Fibroblast of pulmonary artery (primary cell): ENCODE measurements at places on chromosomes 6 and 20.

- DNase-seq = no peak
Observed at GRCh38 chr6:14838133-14838583, 407.7 kb upstream of the JARID2 start.

- DNase-seq = no peak
Observed at GRCh38 chr6:111061508-111061907, 25.8 kb upstream of the SLC16A10 start.

DNA sequence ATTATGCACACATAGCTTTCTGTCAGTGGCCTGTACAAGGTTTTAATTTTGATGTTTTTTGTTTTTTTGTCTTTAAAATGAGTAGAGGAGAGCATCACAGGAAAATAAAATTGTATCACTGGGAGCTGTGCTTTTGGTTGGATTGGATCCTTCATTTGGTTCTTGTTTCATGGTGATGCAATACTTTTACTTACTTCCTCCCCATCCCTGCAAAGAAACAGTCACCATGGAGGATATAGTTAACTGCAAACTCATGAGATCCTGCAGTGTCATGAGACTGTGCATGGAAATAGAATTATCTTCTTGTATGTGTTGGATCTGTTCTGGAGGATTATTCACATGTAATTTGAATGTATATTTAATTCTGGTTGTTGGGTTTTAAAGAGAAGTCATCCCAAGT lies 122.3 kb downstream of the JARID2 start:
- DNase-seq = no peak

DNA sequence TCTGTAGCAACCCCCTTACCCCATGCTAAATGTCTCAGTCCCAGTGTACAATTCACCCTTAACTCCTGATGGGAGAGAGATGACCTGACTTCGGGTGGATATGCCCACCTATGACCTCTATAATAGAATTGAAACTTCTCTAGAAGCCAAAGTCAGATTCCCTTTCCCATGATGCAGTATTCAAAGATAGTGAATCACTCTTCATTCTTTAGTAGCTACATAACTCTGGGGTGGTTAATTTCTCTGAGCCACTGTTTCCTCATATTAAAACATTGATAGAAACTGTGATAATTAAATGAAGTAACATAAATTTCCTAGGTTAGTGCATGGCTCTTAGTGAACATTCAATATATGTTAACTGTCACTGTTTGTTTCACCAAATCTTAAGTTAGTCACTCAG lies 500.4 kb downstream of the COL12A1 start:
- no peak for DNase-seq

DNA sequence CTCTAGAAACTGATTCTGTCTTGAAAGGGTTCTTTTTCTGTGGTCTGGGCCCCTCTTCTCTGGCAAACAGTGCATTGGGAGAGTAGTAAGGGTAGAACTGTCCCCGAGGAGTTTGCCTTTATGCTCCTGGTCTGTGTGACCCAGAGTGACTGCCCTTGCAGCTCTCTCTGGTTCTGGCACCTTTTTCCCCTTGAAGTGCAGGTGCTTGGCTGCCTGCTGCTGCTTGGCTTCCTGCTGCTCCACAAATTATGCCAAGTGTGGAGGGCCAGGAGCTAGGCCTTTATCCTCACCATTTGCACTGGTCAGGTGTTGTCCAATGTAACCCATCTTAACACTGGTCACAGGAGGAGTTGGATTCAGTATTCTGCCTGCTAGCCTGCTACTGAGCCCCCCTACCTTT lies 11.2 kb downstream of the KIZ start:
- no peak for DNase-seq

DNA sequence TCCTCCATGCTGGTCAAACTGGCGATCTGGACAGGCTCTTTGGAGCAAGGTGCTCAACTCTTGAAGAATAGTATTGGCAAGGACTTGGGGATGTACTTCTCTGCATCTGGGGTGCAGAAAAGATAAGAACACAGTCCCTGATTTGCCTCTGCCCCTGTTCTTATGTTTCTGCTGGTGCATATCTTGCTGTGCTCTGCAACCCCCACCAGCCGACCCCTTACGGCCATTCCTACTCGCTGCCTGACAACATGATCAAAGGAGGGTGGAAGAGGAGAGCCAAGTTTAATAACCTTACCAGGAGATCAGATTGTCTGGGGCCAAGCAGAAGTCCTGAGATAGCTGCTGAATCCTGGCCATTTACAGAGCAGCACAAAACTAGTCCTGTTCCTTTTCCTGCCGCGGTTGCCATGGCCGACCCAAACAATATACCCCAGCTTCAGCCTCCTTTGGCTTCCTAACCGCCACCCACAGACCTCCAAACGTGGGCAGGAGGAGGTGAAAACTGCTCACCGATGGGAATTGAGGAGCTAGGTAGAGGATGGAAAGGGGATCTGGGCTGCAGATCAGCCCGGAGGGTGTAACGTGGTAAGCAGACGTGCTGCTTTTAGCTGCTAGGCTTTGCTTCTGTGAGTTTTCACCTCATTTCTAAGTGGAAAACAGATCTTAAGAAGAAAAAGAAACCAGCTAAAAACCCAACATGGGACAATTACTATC lies 60.9 kb downstream of the ATXN1 start:
- DNase-seq = no peak

DNA sequence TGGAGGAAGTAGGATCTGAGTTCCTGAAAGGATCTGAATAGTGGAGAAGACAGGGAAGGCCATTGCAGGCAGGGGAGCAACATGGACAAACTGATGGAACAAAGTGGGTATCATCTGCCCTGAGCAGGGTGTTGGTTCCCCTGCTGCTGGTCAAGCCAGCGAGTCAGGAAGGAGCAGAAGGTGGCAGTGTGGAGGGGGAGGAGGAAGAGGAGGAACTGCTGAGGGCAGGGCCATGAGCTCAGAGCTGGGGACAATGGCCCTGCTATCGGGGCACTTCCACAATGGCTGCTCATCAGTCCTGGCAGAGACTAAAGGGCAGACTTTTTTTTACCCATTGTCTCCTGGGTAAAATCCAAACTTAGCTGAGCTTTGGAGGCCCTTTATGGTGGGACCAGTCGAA lies 13.6 kb downstream of the CNBD2 start:
- DNase-seq = no peak

DNA sequence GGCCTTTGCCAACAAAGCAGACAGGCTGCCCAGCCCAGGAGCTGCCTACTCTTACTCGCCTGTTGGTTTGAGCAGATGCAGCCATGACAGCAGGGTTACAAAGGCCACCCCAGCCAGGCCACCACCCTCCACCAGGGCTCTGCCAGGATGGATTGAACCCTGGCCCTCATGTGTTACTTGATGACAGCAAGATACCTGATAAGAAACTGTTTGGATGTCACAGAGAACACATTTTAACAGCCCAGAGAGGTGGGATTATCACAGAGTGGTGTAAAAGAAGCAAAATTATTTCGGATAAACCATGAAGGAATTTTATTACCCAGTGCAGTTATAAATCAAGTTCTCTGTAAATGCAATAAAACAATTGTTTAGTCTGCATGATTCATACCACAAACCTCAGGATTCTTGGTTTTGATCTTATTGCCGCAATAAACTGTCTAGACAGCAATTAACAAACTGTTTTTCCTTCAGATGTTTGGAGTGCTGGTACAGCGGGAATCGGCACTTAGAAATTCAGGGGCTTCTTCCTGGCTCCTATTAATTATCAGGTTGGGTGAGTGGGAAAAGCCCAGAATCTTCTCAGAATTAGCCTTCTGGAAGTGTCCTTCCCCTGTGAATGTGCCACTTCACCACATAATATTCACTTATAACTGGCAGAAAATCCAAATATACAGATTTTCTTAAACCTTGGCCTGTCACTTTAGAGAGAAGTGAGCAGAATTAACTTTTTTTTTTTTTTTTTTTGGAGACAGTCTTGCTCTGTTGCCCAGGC lies 58.0 kb upstream of the SALL4 start:
- DNase-seq = peak; percentile 24

DNA sequence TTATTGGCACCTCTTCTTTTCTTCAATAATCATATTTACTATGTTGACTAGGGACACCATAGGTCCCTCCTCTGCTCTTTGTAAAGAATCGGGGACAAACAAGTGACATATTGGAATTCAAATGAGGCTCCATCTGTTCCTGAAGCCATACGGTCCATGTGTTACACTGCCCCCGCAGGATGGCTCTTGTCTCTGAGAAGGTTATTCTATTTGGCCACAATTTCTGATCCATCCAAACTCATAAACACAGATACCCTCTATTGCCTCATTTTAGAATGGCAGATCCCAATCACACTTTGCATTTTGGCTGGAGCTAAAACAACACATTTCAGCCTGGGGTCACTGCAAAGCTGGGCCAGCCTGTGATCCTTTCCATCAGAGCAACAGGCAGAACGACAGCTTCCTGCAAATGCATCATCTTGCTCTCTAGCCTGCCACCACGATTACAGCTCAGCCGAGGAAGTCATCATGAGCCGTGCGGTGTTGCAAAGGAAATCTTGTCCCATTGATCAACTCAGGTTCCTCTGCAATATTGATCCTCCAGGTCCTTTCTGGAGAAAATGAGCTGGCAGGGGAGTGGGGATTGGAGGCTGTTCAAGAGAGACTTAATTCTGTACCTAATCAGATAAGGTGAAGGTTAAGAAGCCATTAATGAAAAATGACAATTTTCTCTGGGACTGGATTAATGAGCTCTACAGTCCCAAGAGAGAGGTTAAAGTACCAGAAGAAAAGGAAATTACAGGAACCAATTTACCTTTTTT lies 73.1 kb downstream of the AGPAT4 start:
- no peak for DNase-seq

DNA sequence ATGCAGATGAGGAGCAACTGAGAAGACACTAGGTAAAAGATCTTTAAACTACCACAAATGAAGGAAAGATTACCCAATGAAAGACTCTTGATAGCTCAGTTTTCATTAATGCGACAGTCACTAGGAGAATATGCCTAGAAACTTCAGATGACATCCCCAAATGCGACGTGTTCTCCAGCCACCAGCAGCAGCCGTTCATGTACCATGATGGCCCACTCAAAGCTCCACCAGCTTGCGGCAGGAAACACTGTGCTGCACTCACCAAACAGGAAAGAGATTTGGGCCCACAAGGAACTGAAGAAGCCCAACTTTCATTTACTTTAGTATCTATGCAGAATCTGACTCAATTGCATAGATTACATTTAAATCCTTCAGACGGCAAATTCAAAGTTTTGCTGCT lies 7.5 kb downstream of the DIDO1 start:
- no peak for DNase-seq

DNA sequence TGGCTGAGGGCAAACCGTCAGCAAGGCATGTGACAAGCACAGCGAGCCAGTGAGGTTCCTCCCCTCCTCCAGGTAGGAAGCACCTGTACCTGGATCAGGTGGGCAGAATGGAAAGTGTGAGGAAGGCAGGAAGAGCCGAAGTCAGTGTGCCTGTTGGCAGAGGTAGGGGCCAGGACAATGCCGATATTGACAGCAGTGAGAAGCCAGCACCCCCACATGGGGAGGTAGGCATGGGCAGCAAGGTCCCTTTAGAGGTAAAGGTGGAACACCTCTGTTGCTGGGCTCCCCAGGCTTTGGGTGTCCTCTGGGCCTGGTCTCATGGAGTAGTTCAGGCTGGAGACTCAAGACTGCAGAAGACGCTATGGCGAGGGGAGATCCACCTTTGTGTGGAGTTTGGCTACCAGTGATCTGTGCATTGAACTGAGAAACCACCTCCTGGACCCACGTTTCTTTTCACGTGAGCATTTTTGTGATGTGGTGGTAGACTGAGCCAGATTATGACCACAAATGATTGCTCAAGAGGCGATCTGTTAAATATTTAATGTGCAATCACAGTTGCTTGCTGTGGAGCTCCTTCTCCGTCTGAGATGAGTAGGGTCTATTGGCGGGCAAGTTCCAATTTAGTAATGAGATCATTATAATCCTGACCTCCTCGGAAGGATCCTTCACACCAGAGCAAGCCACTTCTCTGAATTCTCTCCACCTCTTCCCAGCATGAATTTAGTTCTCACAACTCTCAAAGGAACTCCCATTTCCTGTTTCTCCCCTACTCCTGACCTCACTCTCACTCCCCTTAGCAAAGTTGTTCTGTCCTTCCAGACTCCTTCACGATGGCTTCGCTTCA lies 174.8 kb downstream of the CDH26 start:
- DNase-seq = no peak

DNA sequence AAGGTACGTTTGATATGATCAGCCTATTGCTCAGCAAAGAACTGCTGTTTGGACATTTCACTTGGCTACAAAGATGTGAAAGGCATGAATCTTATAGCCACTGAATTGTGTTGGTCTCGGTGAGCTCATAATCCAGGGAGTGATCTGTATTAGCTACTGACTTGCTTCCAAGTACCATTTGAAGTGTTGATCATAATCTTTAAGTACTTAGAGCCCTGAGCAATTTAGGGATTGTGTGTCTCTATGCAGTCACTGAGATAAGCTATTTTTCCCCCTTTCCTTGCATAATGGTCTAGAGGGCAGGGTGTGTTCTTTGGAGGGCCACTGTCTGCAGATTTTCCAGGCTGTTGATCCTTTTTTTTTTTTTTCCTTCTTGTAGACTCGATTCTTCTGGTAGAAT lies 393.6 kb downstream of the ESR1 start:
- DNase-seq = no peak

DNA sequence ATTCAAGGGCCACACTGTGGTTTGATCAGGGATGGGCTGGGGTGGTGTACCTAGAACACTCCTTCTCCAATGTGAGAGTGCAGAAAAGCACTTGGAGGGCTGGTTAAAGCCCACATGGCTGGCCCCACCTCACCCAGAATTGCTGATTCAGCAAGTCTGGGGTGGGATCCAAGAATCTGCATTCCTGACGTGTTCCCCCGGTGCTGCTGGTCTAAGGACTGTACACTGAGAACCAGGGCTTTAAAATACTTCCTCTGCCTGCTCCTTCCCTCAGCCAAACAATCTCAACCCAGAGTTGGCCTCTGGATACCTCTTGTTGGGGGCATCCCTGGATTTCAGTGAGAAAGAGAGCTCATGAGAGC lies 13.4 kb upstream of the OCSTAMP start:
- DNase-seq = no peak

DNA sequence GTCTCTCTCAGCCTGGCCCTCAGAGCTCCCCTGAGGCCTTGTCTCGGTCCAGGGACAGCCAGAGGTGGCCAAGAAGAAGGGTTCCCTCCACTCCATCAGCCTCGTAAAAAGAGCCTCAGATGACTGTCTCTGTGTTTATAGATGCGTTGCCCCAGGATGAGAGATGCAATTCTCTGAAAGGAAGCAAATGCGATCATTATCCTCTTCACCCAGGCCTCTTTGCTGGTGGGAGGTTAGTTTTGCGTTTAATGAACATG lies 90.4 kb downstream of the YTHDF1 start:
- no peak for DNase-seq

DNA sequence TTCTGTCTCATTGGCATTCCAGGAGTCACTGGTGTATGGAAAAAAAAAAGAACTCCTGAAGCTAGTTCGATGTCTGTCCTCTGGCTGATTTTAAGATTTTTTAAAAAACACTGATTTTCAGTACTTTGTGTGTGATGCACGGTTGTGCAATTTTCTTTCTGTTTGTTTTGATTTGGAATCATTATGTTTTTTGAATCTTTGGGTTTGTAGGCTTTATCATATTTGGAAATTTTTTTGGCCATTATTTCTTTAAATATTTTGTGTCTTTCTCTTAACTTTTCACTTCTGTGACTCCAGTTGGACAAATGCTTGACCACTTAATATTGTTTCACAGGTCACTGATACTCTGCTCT lies 327.2 kb downstream of the BCKDHB start:
- DNase-seq = no peak

- peak; percentile 70 for DNase-seq
Observed at GRCh38 chr20:53917145-53918019, 153.0 kb downstream of the BCAS1 start.

GRCh38 chr20:31606804-31607639 lies 1.9 kb downstream of the ID1 start:
- DNase-seq = peak; percentile 92
